ENCODE measurements at places on chromosomes 12 and 14.

DNA sequence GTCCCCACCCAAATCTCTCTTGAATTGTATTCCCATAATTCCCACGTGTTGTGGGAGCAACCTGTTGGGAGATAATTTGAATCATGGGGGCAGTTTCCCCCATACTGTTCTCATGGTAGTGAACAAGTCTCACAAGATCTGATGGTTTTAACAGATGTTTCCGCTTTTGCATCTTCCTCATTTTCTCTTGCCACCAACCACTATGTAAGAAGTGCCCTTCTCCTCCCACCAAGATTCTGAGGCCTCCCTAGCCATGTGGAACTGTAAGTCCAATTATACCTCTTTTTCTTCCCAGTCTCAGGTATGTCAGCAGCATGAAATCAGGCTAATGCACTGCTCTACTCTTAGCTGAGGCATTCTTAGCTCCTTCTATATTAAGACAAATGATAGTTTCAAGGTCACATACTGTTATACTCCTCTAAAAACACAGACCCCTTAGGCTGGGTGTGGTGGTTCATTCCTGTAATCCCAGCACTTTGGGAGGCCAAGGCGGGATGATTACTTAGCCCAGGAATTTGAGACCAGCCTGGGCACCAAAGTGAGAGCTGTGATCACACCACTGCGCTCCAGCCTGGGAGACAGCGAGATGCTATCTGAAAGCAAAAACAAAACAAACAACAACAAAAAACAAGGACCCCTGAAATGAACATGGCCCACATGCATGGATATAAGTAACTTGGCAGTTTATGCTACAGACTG, 3.6 kb downstream of the SCAF11 start:
- peak overlapping the region; percentile 67 for H3K27ac ChIP-seq
- DNase-seq: no peak
- peaks cover 72% of the 10 kb centered on the region for H3K4me1 ChIP-seq
- peak overlapping the region; percentile 93 for H3K4me3 ChIP-seq
- peaks cover 4% of the 10 kb centered on the region for H3K36me3 ChIP-seq
- H3K27me3 ChIP-seq: no peaks in the 10 kb centered on the region

GRCh38 chr14:26286913-26287205, 311.0 kb downstream of the NOVA1 start:
- H3K27me3 ChIP-seq: no peaks in the 10 kb centered on the region
- no peak overlapping the region for H3K27ac ChIP-seq
- H3K4me1 ChIP-seq: no peaks in the 10 kb centered on the region

DNA sequence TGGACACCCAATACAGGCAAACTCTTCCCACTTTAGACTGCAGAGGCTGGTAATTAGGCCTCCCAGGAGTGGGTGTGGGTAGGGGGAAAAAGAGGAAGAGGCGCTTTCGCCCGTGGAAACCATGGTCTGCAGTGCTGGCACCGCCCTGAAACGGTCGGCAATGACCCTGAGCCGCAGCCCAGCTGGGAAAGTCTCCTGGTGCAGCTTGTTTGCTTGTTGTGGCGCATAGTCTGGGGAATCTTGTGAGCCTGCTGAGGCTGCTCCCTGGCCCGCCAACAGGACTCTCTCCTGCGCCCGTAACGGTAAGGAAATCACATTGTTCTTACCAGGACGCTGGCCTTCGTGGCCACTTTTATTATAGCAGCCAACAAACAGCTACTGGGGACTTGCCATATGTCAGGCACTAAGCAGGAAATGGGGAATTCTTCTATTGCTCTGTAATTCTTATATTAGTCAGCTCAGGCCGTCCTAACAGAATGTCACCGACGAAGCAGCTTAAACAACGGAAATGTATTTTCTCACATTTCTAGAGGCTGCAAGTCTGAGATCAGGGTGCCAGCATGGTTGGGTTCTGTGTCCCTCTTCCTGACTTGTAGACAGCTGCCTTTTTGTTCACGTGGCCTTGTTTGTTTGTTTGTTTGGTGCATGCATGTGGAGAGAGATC, 52.5 kb upstream of the RIN3 start:
- no peak for DNase-seq
- H3K4me1 ChIP-seq: peaks cover 6% of the 10 kb centered on the region
- no peak overlapping the region for H3K27ac ChIP-seq
- no peaks in the 10 kb centered on the region for H3K36me3 ChIP-seq

GRCh38 chr14:49594347-49595091, 4.2 kb upstream of the LRR1 start:
- no peaks in the 10 kb centered on the region for H3K27me3 ChIP-seq
- no peak for DNase-seq
- H3K36me3 ChIP-seq: no peaks in the 10 kb centered on the region
- no peak overlapping the region for H3K4me3 ChIP-seq
- no peak overlapping the region for H3K27ac ChIP-seq
- peaks cover 17% of the 10 kb centered on the region for H3K4me1 ChIP-seq

DNA sequence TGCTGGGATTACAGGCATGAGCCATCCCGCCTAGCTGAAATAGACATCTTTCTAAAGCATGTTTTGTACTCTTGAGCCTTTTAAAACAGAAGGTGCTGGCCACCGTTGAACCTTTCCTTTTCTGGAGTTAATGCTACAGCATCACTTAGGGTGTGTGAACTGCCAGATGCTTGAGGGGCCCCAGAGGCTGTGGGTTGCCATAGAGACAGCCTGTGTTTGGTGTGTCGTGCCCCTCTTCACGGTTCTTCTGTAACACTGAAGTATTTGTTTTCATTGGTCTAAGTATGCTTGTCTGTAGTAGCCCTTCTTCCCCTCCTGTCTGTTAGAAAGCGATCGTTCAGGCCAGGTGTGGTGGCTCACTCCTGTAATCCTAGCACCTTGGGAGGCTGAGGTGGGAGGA, 30.8 kb downstream of the PLEKHG3 start:
- H3K36me3 ChIP-seq: peaks cover 6% of the 10 kb centered on the region
- H3K4me3 ChIP-seq: no peak overlapping the region
- H3K27ac ChIP-seq: no peak overlapping the region
- peaks cover 12% of the 10 kb centered on the region for H3K4me1 ChIP-seq

GRCh38 chr14:72826039-72826438, 67.9 kb downstream of the DPF3 start:
- H3K4me3 ChIP-seq: no peak overlapping the region
- DNase-seq: no peak
- peaks cover 5% of the 10 kb centered on the region for H3K27me3 ChIP-seq

DNA sequence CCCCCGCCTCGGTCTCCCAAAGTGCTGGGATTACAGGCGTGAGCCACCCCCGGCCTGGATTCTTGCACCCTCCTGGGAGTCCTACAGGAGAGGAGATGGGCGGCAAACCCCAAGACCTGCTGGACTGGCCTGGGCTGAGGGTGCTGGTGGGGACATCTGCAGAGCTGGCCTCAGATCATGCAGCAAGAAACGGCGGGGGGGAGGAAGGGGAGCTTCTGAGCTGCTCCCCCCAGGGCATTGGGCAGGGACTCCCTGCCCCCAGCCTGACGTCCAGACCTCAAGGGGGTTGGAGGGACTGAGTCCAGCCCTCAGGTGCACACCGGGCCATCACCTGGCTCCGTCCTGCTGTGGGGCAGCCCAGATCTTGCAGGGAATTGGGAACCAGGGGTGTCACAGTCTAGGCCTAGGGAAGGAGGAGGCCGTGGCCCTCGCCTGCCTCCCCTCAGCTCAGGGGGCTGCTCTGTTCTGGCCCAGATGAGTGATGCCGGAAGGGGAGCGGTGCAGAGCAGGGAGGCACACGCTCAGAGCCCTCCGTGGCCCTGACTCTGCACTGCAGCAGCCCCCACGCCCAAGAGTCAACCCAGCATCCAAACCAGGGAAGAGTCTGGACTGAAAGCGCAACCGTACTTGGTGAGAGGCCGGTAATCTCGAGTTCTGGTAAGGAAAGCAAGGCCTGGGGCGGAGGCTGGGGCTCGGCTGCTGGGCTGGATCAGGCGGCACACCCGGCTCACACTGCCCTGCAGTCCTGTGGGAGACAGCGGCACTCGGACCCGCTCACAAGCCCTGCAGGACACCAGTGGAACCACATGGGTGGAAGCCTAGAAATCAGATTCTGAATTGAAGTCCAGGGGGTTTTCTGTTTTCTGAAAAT, 8.9 kb upstream of the AMN start:
- H3K4me3 ChIP-seq: no peak overlapping the region
- no peak for DNase-seq
- H3K27me3 ChIP-seq: no peaks in the 10 kb centered on the region

DNA sequence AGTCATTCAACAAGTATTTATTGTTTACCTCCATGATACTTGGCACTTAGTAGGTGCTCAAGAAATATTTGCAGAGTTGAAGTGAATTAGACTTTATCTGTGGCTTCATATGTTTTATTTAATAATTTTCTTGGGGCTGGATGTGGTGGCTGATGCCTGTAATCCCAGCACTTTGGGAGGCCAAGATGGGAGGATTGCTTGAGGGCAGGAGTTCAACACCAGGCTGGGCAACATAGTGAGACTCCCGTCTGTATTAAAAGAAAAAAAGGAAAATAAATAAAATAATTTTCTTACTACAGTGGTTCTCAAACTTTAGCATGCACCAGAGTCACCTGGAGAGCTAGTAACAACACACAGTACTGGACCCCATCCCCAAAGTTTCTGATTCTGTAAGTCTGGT, 905 bp downstream of the ADCK1 start:
- peak overlapping the region; percentile 46 for H3K4me3 ChIP-seq
- H3K27me3 ChIP-seq: no peaks in the 10 kb centered on the region
- no peak for DNase-seq
- no peaks in the 10 kb centered on the region for H3K36me3 ChIP-seq
- peaks cover 12% of the 10 kb centered on the region for H3K4me1 ChIP-seq
- no peak overlapping the region for H3K27ac ChIP-seq

Measured in CD4-positive, CD25-positive, alpha-beta regulatory T cell (primary cell).